ENCODE measurements at places on chromosomes 12 and 14. TPM values are rescaled to one million over a fixed set of nuclear protein-coding genes. Genes with fewer than 3 reads are reported as not detected.

The VRTN gene
- not detected for total RNA-seq

The EML1 gene
- total RNA-seq: 0.59 TPM

- no peak overlapping the region for H3K4me3 ChIP-seq
- DNase-seq: no peak
These were observed 291.6 kb downstream of the DAD1 start for GRCh38 chr14:22297376-22297775.

GRCh38 chr12:16482726-16483125, 123.2 kb downstream of the LMO3 start:
- no peaks in the 10 kb centered on the region for H3K36me3 ChIP-seq
- H3K27me3 ChIP-seq: no peaks in the 10 kb centered on the region
- no peak overlapping the region for H3K27ac ChIP-seq
- no peak for DNase-seq
- H3K4me3 ChIP-seq: no peak overlapping the region
- H3K4me1 ChIP-seq: no peaks in the 10 kb centered on the region

DNA sequence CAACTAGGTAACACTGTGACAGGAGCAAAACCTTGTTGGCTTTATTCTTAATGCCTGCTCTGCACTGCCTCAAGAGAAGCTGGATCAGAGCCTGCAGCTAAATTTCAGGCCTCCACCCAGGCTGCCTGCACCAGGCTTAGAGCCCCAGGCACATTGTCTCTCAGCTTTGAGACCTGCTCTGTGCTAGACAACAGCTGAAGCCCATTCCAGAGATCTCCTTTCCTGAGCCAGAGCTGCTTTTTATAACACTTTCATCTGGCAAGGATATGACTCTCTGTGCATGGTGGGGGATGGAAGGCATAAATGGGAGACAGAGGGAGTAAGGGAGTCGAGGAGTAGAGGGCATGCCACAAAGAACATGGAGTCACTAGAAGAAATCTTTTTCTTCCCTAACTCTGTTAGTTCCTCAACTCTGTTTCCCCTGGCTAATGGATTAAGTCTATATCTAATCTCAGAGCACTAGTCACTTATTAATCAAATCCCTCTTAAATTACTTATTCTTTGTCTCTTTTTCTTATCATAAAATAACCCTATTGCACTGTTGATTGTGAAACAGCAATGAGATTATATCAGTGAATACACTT, 27.1 kb upstream of the LUM start:
- no peak overlapping the region for H3K27ac ChIP-seq
- H3K4me1 ChIP-seq: no peaks in the 10 kb centered on the region
- no peaks in the 10 kb centered on the region for H3K27me3 ChIP-seq
- H3K4me3 ChIP-seq: no peak overlapping the region

DNA sequence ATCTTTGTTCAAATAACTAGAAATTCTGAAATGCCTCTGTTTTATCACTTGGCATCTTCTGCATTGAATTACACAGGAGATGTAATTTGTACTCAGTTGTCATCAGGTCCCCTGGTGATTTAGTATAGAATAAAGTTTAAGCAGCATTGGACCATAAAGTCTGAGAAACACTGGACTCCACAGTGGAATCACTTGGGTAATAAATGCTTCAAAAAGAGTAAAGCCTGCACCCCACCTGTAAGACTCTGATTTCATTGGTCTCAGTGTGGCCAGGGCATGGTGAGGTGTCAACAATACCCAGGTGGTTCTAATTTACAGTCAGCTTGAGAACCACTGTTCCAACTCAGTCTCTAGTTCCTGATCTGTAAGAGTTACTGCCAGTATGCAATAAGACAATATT, 148.9 kb downstream of the ITPR2 start:
- no peaks in the 10 kb centered on the region for H3K4me1 ChIP-seq
- peaks cover 39% of the 10 kb centered on the region for H3K36me3 ChIP-seq
- H3K27me3 ChIP-seq: no peaks in the 10 kb centered on the region

DNA sequence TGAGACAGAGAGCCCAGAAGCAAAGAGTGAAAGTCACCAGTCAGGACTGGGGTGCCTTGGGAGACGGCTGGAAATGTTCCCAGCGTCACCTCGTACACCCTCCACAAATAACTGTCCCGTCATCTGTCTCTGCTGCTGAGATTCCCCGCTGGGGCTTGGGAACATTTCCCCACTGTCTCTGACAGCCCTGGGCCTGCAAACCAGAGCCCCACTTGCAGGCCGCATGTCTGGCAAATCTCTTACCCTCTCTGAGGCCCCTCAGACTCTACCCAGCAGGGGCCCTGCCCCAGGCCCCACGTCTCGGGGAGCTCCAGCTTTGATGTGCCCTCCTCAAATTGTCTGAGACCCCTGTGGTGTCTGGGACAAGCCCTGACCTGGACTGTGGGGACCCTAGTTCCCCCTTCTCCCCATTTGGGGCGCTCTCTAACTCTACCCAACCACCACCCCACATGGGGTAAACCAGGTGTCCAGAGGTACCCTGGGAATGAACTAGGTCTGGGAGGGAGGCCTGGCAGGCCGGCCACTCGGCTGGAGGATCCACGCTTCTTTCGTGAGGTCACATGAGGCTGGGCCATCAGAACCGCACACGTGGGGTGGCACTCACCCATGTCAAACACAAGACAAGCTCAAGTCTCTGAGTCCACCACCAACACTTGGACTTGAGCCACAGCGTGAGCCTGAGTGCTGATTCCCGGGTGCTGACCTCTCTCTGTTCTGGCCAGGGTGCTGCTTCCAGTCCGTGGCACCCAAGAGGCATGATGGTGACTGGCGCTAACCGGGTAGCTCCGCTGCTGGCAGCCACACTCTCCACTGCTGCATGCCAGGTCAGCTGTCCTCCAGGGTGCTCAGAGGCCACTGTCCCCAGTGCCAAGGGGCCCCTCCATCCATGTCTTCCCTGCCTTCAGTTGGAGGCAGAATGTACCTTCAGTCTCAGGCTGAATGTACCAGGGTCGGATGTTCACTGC, 59.8 kb downstream of the DIO3 start:
- no peak for DNase-seq
- no peaks in the 10 kb centered on the region for H3K4me1 ChIP-seq
- no peak overlapping the region for H3K4me3 ChIP-seq
- H3K27me3 ChIP-seq: no peaks in the 10 kb centered on the region

DNA sequence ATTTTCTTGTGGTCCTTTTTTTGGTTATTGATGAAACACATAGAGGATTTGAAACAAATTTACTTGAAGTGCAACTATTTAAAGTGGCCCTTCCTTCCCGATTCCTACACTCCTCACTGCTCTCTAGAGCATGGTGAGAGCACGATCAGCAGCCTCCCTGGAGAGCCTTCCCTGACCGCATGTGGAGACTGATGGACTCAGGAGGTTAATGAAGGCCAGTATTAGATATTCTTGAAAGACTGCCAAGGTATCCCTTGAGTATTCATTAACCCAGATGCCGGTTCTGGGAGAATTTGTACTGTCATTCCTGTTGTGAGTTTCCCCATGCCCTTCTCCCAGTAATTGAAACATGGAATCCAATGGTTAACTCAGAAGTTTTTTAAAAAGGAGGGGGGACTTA, 102.8 kb upstream of the FGD4 start:
- no peak for DNase-seq
- H3K4me1 ChIP-seq: no peaks in the 10 kb centered on the region
- H3K27me3 ChIP-seq: no peaks in the 10 kb centered on the region
- H3K36me3 ChIP-seq: peaks cover 3% of the 10 kb centered on the region

The P2RX7 gene
- 4.6 TPM for total RNA-seq

DNA sequence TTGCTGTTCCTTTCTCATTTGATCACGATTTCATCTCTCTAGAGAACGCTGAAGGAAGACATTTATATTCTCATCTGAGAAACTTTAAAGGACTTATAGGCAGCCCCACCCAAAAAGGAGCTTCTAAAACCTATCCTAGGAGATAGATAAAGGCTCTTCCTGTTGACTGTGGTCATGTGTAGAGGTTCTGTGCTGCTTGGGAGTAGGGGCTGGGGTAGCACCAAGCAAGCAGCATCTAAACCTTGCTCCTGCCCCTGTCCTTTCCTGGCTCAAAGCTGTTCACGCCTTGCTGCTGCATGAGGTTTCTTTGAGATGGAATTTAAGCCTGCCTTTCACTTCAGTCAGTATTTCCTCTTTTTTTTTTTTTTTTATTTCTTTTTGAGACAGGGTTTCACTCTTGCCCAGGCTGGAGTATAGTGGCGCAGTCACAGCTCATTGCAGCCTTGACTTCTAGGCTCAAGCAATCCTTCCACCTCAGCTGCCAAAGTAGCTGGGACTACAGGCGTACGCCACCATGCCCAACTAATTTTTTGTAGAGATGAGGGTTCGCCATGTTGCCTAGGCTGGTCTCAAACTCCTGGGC, 41.4 kb downstream of the RAB35 start:
- H3K4me3 ChIP-seq: no peak overlapping the region
- no peaks in the 10 kb centered on the region for H3K27me3 ChIP-seq
- peaks cover 38% of the 10 kb centered on the region for H3K36me3 ChIP-seq
- peak; percentile 18 for DNase-seq
- H3K4me1 ChIP-seq: peaks cover 35% of the 10 kb centered on the region

The NFATC4 gene
- not detected for total RNA-seq

- no peak overlapping the region for H3K27ac ChIP-seq
- H3K4me3 ChIP-seq: no peak overlapping the region
- peaks cover 50% of the 10 kb centered on the region for H3K4me1 ChIP-seq
- no peaks in the 10 kb centered on the region for H3K27me3 ChIP-seq
- no peak for DNase-seq
- peaks cover 85% of the 10 kb centered on the region for H3K36me3 ChIP-seq
These were observed 12.9 kb downstream of the ITGB7 start for GRCh38 chr12:53193985-53194716.

Data from CD4-positive, alpha-beta T cell (primary cell).